CD4-positive, alpha-beta T cell treated with Interleukin-21 for 1 hour (primary cell): ENCODE measurements at places on chromosomes 5 and 9.

DNA sequence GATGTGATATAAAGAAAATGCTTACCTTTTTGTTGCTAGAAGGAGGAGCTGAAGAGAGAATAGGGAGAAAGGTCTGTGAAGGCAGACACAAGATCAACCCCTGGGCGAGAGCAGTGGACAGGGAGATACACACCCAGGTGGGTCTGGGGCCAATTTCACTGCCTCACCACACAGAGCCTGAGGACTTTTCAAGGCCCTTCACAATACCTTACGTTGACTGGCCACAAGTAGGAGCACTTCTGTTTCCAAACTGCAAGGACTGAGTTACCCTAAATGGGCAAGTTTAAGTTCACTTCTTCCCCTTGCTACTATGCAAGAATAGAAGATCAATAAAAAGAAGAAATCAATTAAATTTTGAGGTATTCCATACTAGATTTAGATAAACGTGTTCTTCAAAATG is 174.5 kb upstream of the SLC12A2 start:
- peak; percentile 14 for DNase-seq

DNA sequence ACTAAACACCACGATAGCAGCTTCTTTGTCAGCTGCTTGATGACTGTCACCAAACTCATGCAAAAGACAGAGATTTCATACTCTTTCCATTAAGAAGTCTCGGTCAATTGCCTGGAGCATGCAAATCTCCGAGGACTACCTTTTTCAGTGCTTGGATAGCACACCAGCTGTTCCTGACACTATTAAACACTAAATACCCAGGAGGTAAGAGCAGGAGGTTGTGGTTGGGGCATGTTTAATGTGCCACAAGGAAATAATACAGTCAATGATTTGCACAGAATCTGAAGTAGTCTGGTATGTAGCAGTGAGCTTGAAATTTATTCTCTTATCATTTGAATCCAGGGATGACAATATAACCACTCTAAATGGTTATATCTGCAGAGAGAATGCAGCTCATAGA is 996.2 kb downstream of the CDH12 start:
- no peak for DNase-seq

DNA sequence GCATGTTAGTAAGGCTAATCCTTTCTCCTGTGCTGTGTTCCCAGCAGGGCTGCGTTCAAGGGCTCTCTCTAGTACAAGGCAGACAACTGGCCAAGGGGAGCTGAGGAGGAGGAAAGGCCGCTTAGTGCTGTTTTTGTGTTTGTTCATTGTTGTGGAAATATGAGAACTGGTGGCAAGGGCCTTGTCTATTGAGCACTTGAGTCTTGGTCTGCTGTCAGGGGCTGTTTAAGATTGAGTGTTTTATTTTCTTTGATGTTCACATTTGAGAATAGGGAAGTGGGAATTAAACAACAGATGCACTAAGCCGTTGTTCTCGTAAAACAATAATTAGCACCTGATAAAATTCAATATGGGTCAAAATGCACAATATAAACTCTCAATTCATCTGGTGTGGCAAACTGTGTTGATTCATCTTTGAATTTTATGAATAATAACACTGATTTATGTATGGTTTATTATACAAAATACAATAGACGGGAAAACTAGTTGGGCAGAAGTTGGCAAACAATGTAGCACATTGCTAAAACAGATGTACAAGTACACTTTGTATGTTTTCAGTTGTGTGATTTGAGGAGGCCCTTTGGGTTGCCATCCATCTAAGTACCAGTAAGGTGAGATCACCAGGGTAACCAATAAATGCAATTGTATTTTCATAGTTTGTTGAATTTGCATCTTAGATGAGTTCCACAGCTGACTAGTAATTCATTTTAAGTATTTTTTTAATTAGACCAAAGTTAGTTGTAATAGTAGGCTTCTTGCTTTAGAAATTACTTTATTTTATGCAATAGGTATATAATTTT is 97.6 kb upstream of the GRHPR start:
- no peak for DNase-seq

- DNase-seq: no peak
Observed at GRCh38 chr5:69493396-69494133, 975 bp downstream of the OCLN start.

- DNase-seq: no peak
Observed at GRCh38 chr5:168976311-168976970, 324.5 kb downstream of the SLIT3 start.

DNA sequence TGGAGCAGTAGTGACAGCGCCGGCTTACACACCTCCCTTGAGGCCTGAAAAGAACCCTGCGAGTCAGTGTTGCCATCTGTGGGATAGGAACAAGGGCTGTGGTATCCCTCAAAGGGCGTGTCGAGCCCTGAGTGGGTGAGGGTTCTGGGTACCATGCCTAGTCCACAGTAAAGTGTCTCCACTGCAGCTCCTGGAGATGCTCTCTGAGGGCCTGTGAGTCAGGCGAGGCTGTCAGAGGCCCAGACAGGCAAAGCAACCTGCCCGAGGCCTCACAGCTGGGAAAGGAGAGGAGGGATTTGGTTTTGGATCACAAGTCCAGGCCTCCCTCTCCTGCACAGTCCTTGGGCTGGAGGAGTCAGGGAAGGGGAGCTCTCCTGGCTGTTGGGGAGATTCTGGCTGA is 6.1 kb downstream of the PRRX2 start:
- no peak for DNase-seq
